Stimulated activated CD4-positive, alpha-beta T cell treated with anti-CD3 and anti-CD28 coated beads, TNF-alpha, amount 100 ng/mL, for 4 hours (primary cell): ENCODE measurements at places on chromosomes 16 and 17.

DNA sequence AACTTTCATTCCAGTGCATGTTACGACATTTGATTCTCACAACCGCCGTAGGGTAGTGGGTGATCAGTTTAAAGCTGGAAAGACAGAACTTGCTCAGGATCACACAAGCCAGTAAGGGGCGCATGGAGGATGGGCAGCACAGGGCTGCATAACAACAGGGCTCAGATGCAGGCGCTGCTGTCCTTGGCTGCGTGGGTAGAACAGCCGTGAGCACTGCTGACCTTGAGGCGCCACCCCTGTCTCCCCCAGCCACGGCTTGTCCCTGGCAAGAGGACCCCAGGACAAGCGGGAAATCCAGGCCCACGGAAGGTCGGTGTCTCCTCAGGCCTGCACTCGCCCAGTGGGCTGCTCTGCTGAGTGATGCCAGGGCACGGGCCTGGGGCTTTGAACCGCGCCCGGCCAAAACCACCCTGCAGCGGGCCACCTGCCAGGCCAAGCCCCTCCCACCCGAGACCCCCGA lies 84.7 kb downstream of the LMF1 start:
- no peak for DNase-seq

DNA sequence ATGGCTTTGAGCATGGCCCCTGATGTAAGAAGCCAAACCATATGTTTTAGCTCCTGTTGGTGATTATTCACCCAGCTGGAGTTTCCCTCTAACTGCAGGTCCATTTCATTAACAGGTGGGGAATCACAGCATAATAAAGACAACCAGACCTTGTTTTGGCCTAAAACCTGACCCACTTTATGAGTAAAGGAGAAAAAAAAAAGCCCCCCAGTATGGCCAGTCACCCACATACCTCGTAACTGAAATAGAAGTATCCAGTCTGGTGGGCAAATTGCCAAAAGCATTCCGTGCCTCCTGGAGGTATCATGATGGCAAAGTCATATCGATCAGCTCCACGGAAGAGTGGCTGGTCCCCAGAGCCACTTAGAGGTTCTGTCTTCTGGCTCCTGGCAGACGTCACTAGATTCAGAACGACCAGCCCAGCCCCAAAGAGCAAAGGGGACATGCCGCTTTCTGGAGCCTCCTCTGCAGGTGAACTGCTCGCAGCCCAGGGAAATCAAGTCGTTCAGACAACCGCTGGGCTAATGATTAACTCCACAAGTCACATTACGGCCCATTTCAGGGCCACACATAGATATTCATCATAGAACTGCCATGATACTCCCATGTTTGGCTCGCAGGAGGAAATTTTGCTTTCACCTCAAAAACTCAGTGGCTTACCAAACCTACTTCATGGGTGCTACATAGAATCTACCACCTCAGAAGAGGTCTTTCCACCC lies at the start of gene TMED6:
TMED6 (minus strand) TSS at position 478 of the 719 bp plus-strand sequence; CDS start at position 445, 33 bp downstream.
- DNase-seq, result no peak

DNA sequence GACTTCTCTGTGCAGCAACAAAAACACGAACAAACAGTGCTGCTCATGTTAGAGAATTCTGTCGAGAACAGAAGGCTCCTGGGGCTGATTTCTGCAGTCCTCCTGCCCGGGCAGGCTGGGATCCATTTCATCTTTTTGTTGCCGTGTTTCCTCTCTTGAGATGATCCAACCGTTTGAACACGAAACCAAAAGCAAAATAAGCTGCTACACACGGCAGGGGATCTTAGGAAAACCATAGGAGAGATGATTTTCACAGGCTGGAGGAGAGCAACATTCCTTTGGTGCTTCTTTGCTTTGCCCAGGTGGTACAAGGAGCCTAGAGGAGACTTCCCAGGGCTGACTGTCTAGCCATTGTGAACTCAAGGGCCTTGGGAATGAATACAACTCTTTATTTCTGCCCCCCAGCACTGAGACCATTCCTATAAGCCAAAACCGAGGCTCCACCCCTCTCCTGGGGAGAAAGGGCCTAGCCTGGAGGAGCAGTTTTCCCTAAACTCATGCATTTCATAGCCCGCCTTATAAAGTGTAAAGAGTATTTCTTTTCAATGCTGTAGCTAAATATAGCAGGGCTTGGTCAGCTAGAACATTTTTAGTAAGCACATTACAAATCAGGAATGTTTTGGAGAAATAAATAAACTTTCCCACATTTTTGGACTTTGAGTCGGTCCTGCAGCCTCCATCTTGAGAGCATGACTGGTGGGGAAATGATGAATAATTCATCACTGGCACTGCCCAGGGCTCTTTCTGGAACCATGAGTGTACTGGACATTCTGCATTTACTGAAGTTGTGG lies 7.7 kb downstream of the FOXL1 start:
- no peak for DNase-seq

- DNase-seq, result no peak
Measured at GRCh38 chr16:17106243-17106791, 364.4 kb downstream of the XYLT1 start.

- peak; percentile 21 for DNase-seq
Measured at GRCh38 chr16:74601126-74601871, 5.6 kb downstream of the GLG1 start.

GRCh38 chr17:50660042-50660886 lies 25.6 kb downstream of the ABCC3 start:
- DNase-seq, result no peak

GRCh38 chr17:81528651-81529436 lies 667 bp downstream of the FSCN2 start:
- DNase-seq, result no peak

- no peak for DNase-seq
Measured at GRCh38 chr17:8825802-8826201, 26.6 kb upstream of the MFSD6L start.

- no peak for DNase-seq
Measured at GRCh38 chr17:30858556-30859250, 26.9 kb downstream of the ATAD5 start.

DNA sequence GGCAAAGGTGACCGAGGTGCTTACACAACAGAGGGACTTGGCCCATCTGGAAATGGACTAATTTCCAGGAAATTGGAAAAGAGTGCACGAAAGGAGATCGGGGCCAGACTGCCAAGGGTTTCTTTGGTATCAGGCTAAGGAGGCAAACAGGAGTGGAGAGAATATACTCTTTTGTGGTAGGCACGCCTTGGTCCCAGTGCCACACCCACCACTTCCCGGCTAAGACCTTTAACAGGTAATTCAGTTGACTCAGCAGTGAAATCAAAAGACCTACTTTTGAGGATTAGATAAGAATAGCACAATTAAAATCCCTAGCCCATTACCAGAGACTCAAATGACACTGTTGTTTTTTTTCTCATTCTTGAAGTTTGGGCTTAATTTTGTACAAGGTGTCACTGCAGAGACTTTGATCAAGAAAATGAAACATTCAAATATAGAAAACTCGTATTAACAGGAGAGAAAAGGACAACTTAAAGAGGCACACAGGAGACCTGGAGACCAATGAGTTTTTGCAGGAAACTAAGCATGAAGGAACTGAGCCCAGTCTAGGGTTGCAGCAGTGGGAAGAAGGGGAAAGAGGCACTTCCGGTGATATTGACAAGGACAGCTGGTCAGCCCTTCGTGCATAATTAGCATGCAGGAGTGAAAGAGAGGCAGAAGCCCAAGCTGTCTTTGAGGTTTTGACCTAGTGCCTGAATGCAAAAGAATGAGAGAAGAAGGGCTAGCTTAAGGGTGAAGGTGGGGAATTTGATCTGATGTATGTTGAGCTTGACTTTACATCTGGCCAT lies 265.5 kb upstream of the CCL2 start:
- no peak for DNase-seq

- no peak for DNase-seq
Measured at GRCh38 chr16:169014-169413, 3.2 kb downstream of the HBM start.

DNA sequence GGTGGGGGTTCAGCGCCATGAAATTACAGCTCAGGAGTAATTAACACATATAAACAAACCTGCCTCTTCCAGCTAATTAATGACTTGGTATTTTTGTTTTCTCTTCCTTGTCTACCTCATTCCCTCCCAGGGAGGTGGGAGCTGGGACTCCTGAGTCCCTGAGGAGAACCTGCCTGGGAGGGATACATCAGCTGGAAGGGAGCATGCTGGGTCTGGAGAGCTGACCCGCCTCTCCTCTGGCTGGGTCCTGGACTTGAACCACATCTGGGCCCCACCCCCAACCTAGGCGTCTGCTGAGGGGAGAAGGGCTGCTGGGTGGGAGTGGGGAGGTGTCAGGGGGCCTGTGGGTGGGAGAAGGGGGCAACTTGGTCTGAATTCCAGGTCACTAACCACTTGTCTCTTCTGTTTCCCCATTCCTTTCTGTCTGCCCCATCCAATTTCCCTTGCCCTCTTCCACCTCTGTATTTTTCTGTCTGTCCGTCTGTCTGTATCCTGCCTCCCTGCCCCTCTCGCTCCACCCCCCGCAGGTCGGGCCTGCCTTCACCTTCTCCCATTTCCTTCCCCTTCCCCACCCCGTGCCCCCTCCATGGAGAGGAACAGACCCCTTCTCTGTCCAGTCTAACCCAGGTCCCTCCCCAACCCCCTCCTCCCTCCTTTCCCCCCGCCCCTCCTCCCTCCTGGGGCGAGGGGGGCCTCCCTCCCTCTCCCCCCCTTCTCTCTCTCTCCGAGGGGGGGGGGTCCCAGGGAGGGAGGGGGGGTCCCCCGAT lies at the start of gene NLGN2:
NLGN2 (plus strand) TSS at position 361 of the 767 bp plus-strand sequence. CDS start 411 bp downstream, outside the sequence.
- DNase-seq, result no peak

GRCh38 chr17:77546772-77547241 lies 406.0 kb downstream of the SEC14L1 start:
- no peak for DNase-seq

DNA sequence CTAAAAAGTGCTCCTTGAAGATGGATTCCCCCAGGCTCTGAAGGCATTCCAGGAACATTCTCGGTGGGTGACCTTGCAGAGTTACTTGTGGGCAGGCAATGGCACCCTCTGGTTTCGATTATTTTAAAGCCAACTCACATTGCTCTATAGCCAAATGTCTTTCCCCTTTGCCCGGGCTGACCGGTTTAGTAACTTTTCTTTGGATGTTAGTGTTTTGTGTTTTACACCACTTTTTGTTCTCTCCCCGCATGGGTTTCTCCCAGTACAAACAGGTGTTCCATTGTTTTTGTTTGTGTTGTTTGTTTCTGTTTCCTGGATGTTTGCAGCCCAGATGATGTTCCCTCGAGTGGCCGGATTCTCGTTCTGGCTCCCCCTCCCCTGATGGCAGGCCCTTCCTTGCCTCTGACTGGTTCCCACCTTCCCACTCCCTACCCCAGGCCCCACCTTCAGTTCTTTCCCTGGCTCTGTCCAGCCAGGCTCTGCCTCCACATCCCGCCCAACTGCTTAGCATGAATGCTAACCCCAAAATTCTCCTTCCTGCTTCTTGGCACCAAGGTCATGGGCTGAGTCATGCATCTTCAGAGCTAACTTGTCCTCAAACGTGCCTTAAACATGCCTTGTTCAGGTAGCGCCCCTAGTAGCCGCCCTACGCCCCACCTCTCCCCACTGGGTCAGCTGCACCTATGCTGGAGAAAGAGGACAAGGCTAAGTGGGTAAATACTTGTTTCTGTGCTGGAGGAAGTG lies 40.6 kb downstream of the ELAC2 start:
- DNase-seq, result no peak

GRCh38 chr17:74637926-74638325 lies 14.4 kb upstream of the CD300E start:
- DNase-seq, result no peak

- no peak for DNase-seq
Measured at GRCh38 chr17:57391076-57391825, 134.9 kb downstream of the MSI2 start.

- DNase-seq, result no peak
Measured at GRCh38 chr16:11162586-11163268, 93.3 kb downstream of the SOCS1 start.

DNA sequence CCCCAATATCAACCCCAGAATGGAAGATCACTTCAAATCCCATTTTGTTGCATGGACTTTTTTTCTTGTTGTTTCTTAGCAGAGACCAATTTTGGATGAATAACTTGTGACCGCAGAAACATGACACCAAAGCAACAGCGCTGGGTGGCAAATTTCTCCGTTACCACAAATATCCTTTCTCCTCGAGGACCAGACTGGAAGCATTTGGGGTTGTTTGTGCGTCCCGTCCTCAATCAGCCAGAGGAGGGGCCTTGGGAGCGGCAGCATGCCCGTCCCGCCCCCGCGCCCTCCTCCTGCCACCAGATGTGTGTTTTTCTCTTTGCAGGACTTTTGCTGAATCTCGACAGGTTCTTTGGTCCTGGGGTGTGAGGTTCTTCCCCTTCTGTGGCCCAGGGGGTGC lies 282.5 kb upstream of the FOXF1 start:
- DNase-seq, result no peak

GRCh38 chr16:76194616-76195015 lies 82.6 kb upstream of the CNTNAP4 start:
- no peak for DNase-seq

GRCh38 chr16:3472878-3473595 lies 22.3 kb downstream of the C16orf90 start:
- DNase-seq, result no peak

DNA sequence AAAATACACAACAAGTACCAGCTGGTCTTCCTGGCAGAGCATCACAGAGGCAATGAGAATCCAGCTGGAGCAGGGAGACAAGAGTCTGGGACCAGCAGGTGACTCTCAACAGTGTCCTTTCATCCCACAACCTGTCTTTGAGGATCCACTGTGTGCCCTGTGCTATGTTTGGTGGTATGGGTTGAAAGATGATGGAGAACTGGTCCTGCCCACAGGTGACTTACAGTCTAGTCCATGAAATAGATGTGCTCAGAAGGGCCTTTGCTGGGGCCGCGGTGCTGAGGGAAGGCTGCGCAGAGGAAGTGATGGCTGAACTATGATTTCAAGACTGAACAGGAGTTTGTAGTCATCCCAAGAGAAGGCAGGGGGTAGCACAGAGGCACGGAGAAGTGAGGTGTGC lies 17.9 kb downstream of the WNT3 start:
- no peak for DNase-seq

DNA sequence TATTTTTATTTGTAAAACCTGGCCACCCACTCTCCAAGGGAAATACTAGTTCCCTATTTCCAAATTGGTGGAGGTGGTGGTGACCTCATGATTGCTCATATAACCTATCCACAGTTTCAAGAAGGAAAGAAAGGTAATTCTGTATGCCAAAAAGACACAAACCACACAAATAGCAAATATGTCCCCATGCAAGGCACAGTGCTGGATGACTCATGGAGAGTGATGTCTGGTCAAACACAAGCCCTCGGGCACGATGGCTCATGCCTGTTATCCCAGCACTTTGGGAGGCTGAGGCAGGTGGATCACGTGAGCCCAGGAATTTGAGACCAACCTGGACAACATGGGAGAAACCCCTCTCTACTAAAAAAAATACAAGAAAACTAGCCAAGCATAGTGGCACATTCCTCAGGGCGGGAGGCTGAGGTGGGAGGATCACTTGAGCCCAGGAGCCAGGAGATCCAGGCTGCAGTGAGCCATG lies 64.2 kb downstream of the GNA13 start:
- no peak for DNase-seq
